ENCODE measurements at places on chromosomes 1 and 21.

- DNase-seq = no peak
Observed at GRCh38 chr1:28172713-28173150, 3.8 kb downstream of the PTAFR start.

GRCh38 chr1:25580927-25581326, 35.7 kb upstream of the MAN1C1 start:
- DNase-seq = no peak

DNA sequence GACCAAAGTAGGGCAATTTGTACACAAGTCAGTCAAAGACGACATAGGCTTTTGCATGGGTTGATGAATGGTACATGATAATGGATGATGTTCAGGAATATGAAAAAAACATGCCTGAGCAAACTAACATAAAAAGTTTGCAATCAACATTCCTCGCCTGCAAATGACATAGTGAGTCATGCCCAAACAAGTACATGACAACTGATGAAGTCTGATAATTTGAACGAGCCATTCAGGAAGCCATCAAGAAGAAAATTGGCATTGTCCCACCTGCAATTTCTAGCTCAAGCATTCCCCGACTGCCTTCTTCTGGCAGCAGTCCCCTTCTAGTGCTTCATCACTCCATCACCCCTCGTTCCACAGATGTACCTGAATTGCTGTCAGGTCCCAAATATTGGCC, 118.4 kb upstream of the NR5A2 start:
- DNase-seq = no peak

DNA sequence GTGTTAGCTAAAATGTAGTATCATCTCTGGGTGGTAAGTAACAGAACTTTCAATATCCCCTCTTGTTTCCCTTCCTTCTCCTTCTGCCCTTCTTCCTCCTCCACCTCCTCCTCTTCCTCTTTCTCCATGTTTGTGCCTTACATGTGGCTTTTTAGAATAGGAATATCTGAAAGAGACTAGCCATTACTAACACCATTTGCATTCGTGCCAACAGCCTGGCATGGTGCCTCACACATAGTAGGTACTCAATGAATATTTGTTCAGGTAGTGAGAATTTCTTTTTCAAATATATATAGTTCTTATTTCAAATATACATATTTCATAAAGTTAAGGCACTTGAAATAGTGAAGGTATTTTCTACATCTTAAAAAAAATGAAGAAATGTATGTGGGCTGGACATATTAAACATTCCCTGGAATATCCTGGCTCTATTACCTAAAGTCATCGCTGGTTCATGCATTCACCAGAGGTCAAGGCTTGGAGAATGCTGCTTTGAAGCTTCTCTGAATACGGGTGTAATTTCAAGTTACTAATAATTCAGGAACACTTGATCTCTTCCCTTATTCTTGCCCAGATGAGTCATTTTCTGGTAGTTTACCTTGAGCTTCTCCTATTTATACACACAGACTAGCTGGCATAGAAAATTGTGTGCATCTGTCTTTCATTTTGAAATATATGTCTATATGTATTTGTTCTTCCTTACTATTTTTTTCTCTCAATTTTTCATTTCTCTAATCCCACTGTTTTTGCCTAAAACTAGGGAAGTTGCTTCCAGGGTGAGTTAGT, 319.4 kb downstream of the TGFB2 start:
- no peak for DNase-seq

GRCh38 chr1:236394879-236395229, 768 bp downstream of the EDARADD start:
- DNase-seq = no peak

DNA sequence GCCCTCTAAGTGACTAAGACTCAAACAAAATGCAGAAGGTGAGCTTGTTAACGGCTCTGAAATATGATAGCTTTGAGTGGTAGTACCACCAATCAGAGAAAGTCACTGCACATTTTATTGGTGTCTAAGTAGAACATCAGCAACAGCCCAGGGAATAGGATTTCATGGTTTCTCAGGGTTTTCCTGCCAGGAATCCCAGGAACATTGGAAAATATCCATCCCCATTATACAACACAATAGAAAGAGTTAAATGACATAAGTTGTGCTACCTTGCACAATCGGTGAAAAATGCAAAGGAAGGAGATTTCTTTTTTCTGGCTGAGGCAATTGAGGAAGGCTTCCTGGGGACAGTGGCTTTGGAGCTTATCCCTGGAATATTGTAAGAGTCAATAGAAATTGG, 283.1 kb downstream of the HLX start:
- no peak for DNase-seq

DNA sequence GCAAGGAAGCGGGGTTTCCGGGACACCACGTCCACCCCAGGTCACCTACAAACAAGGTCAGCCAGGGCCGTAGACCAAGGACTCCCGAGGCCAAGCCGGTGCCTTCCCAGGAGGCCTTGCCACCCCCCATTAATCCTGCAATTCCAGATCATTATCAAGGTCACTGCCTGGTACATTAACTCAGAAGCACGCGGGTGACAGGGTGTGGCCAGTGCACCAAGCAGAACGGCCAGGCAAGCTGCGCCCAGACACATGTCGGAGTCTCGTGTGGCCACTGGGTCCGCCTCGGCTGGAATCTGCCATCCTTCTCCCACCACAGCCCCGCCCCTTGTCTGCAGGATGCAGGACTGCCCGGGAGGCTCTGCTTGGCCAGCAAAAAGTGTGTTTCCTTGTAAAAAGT, 144.7 kb downstream of the PRDM16 start:
- no peak for DNase-seq

GRCh38 chr21:42564561-42564971, 50.9 kb downstream of the SLC37A1 start:
- DNase-seq = no peak

- peak; percentile 22 for DNase-seq
Observed at GRCh38 chr1:84271441-84272151, 29.9 kb upstream of the SAMD13 start.

GRCh38 chr1:113904293-113904673, 316 bp downstream of the AP4B1 start:
- no peak for DNase-seq

DNA sequence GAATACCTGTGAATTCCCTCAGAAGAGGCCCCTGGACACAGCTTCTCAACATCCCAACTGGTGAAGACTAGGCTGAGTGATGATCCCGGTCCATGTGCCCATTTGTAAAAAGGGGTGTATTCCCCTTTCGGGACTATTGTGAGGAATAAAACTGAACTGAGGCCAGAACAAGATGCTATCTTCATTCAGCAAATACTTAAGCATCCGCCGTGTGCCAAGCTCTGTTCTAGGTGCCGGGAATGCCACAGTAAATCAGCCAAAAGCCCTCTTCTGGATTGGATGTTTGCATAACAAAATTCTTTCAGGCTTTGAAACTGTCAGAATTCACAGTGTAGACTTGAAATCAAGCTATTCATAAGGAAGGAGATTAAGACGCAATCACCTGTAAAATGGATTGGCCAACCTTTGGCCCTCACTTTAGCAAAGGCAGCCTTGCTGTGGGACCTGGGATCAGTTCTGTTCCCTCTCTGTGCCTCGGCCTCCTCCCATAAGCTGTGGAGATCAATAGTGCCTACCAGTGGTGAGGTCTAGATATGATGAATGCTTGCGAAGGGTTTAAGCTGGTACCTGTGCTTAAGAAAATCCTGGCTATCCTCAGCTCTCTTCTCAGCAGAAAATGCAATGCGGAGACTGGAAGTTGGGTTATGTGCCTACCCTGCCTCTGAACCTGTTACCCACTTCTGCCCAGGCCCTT, 1.8 kb downstream of the ALPL start:
- DNase-seq = no peak

DNA sequence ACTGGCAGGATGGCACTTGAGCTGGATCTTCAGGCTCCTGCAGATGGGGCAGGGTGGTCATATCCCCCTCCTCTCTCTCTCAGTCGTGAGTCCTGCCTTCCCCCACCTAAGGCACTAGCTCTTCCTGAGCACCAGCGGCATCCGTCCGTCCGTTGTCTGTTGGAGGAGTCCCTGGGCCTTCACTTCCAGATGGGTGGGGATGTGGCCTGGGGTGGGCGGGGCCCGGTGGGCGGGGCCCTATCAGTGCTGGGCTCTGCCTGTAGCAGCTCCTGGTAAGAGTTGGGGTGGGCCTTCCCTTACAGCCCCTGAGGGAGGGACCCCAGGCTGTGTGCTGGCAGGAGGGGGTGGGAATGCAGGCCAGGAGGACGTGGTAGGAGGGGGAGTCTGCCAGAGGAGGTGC, 10.3 kb downstream of the LDLRAD2 start:
- DNase-seq = no peak

DNA sequence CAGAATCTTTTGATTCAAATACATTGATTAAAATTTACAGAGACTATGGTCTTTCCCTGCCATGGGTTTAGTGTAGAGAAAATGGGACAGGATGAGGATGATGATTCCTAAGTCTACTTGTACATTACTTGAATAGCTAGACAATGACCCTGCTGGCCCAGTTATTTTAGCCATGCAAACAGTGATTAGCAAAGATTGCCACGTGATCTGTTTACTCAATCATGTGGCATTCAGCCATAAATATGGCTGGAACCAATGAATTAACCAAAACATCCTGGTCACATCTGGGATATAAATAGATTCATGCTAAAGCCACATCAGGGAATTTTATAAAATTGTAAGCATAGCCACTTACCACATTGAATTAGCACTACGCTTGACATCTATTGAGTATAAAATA, 167.3 kb downstream of the PBX1 start:
- peak; percentile 63 for DNase-seq

DNA sequence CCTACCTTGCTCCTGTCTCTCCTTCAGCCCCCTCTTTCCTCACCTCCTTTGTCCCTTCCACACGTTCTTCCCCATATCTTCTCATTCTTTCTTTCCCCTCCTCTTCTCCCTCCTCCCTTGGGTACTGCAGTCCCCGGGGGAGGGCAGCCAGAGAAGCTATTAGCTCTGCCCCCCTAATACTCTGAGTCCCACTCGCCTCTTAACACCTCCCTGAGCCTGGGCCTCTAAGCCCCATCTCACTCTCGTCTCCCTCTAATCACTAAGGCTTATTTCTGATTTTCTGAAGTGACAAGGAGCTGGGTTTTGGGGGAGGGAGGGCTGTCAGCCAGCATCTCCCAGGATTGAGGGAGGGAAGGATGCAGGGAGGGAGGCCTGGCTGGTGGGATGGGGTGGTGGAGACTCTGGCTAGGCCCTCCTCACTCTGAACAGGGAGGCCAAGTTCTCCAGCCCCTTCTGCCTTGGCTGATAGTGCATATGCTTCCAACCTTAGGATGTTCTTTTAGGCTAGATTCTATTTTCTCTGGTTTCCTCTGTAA, 25.6 kb upstream of the DMBX1 start:
- no peak for DNase-seq

GRCh38 chr1:17200246-17200645, 4.7 kb upstream of the PADI1 start:
- DNase-seq = no peak
